ENCODE measurements at places on chromosomes 2 and 18. TPM values are rescaled to one million over a fixed set of nuclear protein-coding genes. Genes with fewer than 3 reads are reported as not detected.
A peak's percentile ranks its signal among the peaks of the same experiment; 100 is the strongest.

SULT1C4 gene
- 10.3 TPM for total RNA-seq

SLC40A1 gene
- total RNA-seq: 48.8 TPM

GRCh38 chr2:64591188-64591587 is 62.5 kb downstream of the SERTAD2 start:
- no peaks in the 10 kb centered on the region for H3K27me3 ChIP-seq
- peaks cover 3% of the 10 kb centered on the region for H3K36me3 ChIP-seq
- H3K4me1 ChIP-seq: peaks cover 5% of the 10 kb centered on the region
- H3K27ac ChIP-seq: no peak overlapping the region
- DNase-seq: no peak

GRCh38 chr2:231199219-231199618 is 788 bp downstream of the ARMC9 start:
- peak overlapping the region; percentile 39 for H3K4me3 ChIP-seq
- no peaks in the 10 kb centered on the region for H3K36me3 ChIP-seq
- DNase-seq: no peak
- peak overlapping the region; percentile 2 for H3K27ac ChIP-seq

GRCh38 chr2:112977559-112978056 is at the start of gene IL36G:
TSS of gene IL36G (plus strand) at chr2:112978006. CDS start at chr2:112978639, 633 bp downstream.
- no peaks in the 10 kb centered on the region for H3K36me3 ChIP-seq
- no peaks in the 10 kb centered on the region for H3K4me1 ChIP-seq
- no peaks in the 10 kb centered on the region for H3K27me3 ChIP-seq

DNA sequence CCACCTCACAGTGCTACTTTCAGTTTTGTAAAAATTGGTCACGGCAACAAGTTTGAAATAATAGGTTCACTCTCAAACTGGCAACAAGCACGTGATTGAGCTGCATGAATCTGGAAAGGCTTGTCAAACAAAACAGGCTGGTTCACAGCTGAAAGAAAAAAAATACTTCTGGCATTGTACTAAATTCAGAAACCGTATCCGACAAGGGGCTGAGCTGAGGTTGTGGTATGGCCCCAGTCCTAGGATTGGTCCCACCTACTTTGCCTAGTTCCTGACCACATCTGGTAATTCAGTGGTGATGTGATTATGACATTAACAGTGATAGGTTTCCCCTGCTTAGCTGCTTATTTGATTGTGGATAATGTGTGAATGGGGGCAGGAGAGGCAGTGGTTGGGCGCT is 326.5 kb upstream of the THUMPD2 start:
- no peaks in the 10 kb centered on the region for H3K4me1 ChIP-seq
- no peak overlapping the region for H3K4me3 ChIP-seq
- no peak for DNase-seq
- peak overlapping the region; percentile 25 for H3K27ac ChIP-seq

DNA sequence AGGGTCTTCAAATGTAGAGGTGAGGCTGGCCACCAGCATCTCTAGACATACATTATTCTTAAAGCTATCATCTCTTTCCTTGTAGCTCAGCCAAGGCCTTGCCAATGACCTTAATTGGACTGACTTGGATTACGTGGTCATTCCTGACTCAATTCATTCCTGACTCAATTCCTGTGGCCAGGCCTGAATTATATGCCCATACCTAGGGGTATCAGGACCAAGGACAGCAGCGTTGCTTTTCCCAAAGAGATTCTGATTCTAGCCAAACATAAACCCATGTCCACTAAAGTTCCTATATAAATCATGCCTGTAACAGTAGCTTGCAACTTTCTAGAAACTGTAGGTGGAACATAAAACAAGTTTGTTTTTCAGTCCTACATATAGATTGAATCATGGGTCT is 231.7 kb downstream of the ARL6IP6 start:
- no peaks in the 10 kb centered on the region for H3K27me3 ChIP-seq
- no peak overlapping the region for H3K27ac ChIP-seq
- no peak for DNase-seq

- H3K4me1 ChIP-seq: no peaks in the 10 kb centered on the region
- H3K27me3 ChIP-seq: no peaks in the 10 kb centered on the region
- no peak overlapping the region for H3K4me3 ChIP-seq
- H3K27ac ChIP-seq: no peak overlapping the region
- H3K36me3 ChIP-seq: no peaks in the 10 kb centered on the region
Measured at GRCh38 chr18:63617049-63617914, 26.8 kb downstream of the SERPINB4 start.

DNA sequence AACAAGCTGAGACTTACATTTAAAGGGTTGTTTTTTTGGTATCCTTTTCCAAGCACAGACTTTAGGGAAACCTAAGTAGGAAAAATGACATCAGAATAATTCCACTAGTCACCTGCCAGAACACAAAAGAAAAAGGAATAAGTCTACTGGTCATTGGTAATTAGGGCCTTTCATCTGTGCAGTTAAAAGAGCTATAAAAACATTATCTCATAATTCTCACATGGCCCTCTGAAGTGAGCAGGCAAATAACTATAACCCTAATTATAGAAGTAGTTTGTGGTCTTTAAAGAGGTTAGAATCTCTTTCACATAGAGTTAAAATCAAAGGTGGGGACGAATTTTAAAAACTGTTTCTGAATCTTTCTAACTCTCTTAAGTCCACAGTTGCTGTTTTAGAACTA is 111.1 kb upstream of the B3GNT2 start:
- H3K4me1 ChIP-seq: peaks cover 3% of the 10 kb centered on the region
- no peaks in the 10 kb centered on the region for H3K36me3 ChIP-seq
- no peaks in the 10 kb centered on the region for H3K27me3 ChIP-seq
- H3K27ac ChIP-seq: no peak overlapping the region
- no peak overlapping the region for H3K4me3 ChIP-seq

DNA sequence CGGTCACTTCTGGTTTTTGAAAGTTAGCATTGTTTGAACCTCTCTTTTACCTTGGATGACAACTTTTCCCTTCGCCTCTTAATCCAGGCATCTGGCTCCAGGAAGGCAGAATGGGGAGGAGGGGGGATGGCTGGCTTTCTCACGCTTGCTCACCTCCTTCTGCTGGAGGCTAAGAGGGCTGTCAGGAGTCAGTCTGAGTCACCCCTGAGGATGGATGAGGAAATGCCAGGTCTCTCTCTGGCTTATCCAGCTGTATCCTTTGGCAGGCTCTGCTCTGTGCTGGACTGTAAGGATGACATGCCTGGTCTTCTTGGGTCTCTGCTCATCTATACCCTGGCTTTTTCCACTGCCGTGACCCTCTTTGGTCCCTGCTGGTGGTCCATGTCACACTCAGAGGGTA is 142.9 kb upstream of the GYPC start:
- no peaks in the 10 kb centered on the region for H3K27me3 ChIP-seq
- H3K27ac ChIP-seq: no peak overlapping the region
- DNase-seq: no peak
- H3K4me3 ChIP-seq: no peak overlapping the region

GRCh38 chr2:73295751-73296400 is 2.5 kb upstream of the EGR4 start:
- H3K36me3 ChIP-seq: no peaks in the 10 kb centered on the region
- H3K4me1 ChIP-seq: no peaks in the 10 kb centered on the region
- no peaks in the 10 kb centered on the region for H3K27me3 ChIP-seq
- H3K4me3 ChIP-seq: no peak overlapping the region

GRCh38 chr18:3283908-3284307 is 22.0 kb downstream of the MYL12B start:
- no peak overlapping the region for H3K4me3 ChIP-seq
- H3K27ac ChIP-seq: no peak overlapping the region
- H3K36me3 ChIP-seq: no peaks in the 10 kb centered on the region
- H3K4me1 ChIP-seq: no peaks in the 10 kb centered on the region
- H3K27me3 ChIP-seq: no peaks in the 10 kb centered on the region

- H3K27me3 ChIP-seq: no peaks in the 10 kb centered on the region
- DNase-seq: peak; percentile 44
- no peak overlapping the region for H3K4me3 ChIP-seq
- H3K36me3 ChIP-seq: no peaks in the 10 kb centered on the region
- no peak overlapping the region for H3K27ac ChIP-seq
- no peaks in the 10 kb centered on the region for H3K4me1 ChIP-seq
Measured at GRCh38 chr2:20623741-20624155, 27.1 kb downstream of the HS1BP3 start.

Measured in aorta (tissue), 5 donors.